ENCODE measurements at places on chromosomes 12 and 14. TPM values are rescaled to one million over a fixed set of nuclear protein-coding genes. Genes with fewer than 3 reads are reported as not detected.

PRIMA1 gene
- not detected for total RNA-seq

SLC38A4 gene
- total RNA-seq = not detected

FBLN5 gene
- 0.73 TPM for total RNA-seq

DNA sequence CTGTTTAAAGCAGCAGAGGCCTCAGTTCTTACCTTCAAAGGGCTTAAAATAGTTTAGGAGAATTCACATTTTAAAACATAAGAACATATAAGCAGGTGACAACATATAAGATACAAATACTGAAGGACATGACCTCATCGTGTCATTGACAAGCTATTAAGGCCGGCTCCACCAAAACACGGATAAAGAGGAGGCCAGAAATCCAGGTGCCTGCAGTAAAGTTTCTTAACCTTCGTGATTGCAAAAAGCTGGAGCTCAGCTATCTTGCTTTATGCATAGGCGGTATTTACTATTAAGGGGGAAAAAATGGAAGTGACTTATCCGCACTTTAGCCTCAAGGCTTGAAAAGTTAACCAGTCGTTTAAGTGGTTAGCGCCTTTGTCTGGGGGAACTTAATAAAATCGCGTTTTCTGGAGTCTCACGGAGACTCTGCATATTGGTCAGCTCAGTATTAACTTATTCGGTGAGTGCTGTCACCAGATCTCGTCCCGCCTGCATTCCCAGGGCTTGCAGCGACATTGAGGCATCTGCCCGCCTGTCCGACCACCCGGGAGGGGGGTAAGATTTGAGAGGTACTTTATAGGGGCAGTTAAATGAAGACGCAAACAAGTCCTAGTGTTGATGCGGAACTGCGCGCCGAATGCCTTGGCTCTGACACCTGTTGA is 1.1 kb upstream of the SP1 start:
- peak; percentile 50 for DNase-seq

DNA sequence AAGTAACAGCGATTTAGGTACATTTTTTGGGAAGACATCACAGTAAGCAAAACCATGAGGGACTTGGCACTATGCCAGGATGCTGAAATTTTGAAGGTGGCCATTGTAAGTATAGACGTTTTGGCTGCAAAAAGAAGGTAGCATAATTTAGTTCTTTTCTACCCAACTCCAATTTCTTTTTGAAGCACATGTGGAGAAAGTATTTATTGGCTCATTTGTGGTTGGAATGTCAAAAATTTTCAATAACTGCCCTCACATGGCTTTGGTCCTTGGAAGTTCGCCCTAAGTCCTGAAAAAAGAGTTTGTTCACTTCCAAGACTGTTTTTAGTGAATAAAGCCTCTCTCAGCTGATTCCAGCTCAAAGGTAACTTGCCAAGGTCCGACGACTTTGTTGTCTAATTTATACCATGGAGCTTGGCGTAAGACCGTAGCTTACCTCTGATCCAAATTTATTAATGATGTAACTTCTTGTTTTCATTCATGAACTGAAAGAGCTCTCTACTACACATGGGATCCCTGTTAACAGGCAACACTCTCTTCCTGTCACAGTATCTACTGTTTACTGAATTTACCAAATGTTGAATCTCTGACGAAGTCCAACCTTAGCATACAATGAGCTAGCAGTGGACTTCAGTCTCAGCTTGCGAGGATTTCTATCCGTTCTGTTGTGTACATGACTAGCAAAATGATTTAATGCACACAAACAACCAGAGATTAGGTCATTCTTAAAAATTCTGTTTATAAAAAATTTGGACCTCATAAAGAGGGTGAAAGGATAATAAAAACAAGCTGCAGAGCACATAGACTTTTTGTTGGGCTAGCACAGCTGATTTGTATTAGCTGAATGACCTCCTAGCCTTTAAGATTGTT is 49.0 kb downstream of the MSRB3 start:
- DNase-seq = no peak

GRCh38 chr12:69910694-69911093 is 85.7 kb downstream of the MYRFL start:
- no peak for DNase-seq

DNA sequence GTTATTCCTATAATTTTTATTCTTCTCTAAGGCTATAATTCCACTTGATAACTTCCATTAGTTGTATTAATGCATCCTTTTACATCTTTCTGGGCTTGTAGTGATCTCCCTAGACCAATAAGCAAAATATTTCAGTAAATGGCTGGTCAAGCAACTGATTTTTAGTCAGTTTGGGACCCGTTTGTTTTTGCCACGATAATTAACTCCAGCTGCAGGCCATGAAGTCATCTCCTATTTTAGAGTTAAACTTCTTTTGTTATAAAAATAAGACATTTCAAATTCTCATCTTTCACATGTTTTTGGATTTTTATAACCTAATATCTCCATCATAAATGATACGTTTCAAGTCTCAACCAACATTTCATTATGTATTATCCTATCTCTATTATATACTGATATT is 49.4 kb downstream of the MAGOHB start:
- DNase-seq = no peak

- DNase-seq = no peak
Measured at GRCh38 chr12:14905269-14906004, 19.8 kb upstream of the MGP start.

DNA sequence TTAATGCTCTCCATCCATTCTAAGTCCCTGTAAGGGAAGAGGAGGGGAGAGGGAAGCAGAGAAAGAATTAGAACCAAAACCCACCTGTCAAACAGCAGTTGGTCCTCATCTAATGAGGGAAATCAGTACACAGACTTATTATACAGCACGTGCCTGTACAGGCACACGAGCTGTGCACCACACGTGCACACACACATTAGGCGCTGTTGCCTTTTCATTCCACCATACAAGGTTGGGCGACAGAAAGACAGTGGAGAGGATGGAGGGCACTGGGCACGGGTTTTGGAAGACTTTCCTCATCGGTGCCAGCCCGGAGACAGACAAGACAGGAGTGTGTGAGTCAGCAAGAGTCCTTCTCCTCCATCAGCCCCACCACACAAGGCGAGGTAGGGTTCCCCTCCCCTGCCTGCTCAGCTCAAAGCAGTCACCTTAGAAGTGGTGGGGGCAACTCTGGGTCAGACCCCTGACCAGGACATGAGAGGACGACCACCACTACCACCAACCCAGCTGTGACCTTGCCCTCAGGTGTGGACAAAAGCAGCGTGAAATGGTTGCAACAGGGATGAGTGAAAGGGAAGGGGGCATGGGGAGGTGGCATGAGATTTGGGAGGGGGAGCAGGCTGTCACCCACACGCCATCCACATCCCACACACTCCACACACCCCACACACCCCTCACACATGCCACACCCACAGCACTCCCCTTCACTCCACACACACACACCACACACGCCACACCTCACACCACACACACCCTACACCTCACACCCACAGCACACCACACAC is 80.7 kb downstream of the ACTN1 start:
- DNase-seq = no peak

DNA sequence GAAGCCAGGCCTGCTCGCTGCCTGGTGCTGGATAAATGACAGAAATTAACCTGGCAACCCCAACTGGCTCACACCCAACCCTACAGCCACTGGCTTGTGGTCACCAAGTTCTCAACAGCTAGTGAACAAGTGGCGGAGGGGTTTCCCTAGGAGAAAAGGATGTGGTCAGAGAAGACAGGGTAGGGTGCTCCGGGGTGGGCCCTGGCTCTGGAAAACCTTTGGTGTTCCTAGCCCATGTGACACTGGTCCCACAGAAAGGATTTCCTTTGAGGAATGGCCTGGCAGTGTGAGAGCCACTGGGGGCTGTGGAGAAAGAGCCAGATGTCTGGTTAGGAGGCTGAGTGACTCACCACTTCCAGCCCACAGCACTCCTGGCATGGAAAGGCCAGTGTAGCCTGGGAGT is 8.7 kb downstream of the SYNE3 start:
- peak; percentile 80 for DNase-seq

DNA sequence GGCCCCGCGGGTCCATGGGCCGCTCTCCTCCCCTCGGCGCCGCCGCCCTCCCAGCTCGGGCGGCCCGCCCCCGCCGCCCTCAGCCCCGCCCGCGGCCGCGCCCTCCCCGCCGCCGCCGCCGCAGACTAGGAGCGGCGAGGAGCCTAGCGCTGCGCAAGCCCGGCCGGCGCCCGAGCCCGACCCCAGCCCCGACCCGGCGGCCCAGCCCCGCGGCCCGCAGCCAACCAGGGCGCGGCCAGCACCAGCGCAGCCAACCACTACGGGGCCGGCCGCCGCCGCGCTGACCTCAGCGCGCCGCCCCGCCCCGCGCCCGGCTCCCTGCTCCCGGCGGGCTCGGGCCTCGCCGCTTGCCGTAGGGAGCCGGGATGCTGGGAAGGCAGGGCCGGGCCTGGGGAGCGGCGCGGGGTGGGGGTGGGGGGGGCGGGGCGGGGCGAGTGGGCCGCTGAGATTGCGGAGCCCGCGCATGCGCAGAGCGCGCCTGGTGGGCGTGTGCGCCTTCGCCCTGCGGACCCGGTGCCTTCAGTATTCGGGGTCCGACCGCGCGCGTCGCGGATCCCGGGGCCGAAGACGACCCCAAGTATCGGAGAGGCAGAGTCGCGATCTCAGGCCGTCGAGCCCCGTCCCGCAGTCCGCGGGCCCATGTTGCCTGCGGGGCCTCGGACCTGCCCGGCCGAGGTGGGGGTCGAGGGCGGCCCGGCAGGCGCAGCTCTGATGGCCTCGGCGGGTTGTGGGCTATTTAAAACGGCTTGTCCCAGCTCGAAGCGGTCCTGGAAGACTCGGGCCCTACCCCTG is at the start of gene CDC42BPB:
TSS of gene CDC42BPB (minus strand) at position 178 of the 792 bp plus-strand sequence. CDS start 376 bp downstream, outside the sequence.
- DNase-seq = no peak

GRCh38 chr12:46675736-46676135 is 150.1 kb downstream of the SLC38A4 start:
- DNase-seq = no peak
